Thyroid gland (tissue), 4 donors: ENCODE measurements at places on chromosomes 2 and 18. TPM values are rescaled to one million over a fixed set of nuclear protein-coding genes. Genes with fewer than 3 reads are reported as not detected.

GRCh38 chr18:32437100-32437834, 33.4 kb downstream of the GAREM1 start:
- no peaks in the 10 kb centered on the region for H3K4me1 ChIP-seq
- DNase-seq: no peak
- no peaks in the 10 kb centered on the region for H3K36me3 ChIP-seq
- no peaks in the 10 kb centered on the region for H3K27me3 ChIP-seq

DNA sequence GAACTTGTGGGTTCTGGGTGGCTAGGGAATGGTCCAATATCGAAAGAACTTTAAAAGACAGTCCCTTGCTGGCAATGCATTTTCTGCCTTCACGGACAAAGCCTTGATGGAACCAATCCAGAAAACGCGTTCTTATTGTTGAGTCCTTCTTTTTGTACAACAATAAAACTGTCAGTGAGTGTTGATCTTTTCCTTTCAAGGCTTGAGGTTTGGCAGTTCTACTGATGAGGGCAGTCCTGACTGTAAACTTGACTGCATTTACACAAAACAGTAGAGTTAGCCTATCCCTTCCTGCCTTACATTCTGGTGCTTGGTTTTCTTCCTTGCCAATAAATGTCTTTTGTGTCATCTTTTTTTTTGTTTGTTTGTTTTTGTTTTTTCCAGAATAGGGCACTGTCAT, 2.5 kb upstream of the UGT1A7 start:
- H3K36me3 ChIP-seq: no peaks in the 10 kb centered on the region
- no peaks in the 10 kb centered on the region for H3K4me1 ChIP-seq
- DNase-seq: no peak
- H3K27me3 ChIP-seq: no peaks in the 10 kb centered on the region
- H3K4me3 ChIP-seq: no peak overlapping the region
- H3K27ac ChIP-seq: no peak overlapping the region

DNA sequence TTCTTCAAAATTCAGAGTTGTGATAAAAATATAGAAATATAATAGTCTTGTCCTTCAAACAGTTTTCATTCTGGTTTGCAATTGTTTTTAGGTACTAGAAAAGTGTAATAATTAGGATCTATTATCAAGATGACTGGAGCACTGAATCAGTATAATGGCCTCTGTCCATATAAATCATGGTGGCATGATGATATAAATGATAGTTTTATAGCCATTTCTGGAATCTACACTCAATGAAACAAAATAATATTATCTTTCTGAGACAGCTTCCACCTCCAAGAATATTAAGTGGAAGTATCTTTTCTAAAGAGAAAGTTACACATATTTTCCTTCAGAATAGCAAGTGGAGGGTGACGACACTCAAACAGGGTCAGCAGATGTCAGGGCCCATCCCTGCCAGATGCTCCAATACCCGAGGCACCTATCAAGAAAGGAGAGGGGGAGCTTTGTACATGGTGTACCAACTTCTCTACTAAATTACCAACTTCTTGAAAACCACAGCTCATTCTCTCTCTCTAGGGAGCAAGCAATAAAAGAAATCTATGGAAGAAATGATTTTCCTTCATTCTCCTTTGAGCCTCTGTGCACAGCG, 882.7 kb upstream of the CHAC2 start:
- no peak for DNase-seq
- no peaks in the 10 kb centered on the region for H3K27me3 ChIP-seq

DNA sequence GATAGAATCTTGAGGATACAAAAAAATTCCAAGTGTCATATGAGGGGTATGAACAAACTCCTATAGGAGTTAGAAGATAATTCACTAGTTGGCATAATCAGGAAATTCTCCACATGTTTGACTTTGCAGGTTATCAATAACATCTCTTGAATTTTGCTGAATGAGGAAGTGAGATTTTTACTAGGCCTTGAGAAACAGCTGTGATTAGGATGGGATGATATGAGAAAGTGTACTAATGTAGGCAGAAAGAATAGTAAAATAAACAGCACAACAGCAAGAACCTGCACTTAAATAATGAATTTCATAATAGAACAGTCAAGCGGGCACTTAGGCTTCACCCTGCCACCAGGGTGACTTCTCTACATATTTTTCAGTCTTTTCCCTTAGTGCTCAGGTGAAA, 570.8 kb upstream of the CRIM1 start:
- no peaks in the 10 kb centered on the region for H3K4me1 ChIP-seq
- no peak for DNase-seq
- no peaks in the 10 kb centered on the region for H3K36me3 ChIP-seq
- H3K4me3 ChIP-seq: no peak overlapping the region
- H3K27me3 ChIP-seq: no peaks in the 10 kb centered on the region
- H3K27ac ChIP-seq: no peak overlapping the region

GRCh38 chr2:69449906-69450305, 12.7 kb upstream of the NFU1 start:
- no peak overlapping the region for H3K27ac ChIP-seq
- no peaks in the 10 kb centered on the region for H3K36me3 ChIP-seq
- DNase-seq: no peak
- no peak overlapping the region for H3K4me3 ChIP-seq

GRCh38 chr2:160367887-160368286, 125.7 kb downstream of the RBMS1 start:
- H3K4me1 ChIP-seq: peaks cover 53% of the 10 kb centered on the region
- no peak overlapping the region for H3K27ac ChIP-seq
- DNase-seq: no peak
- no peaks in the 10 kb centered on the region for H3K36me3 ChIP-seq

- no peak overlapping the region for H3K4me3 ChIP-seq
- H3K27ac ChIP-seq: no peak overlapping the region
- H3K4me1 ChIP-seq: peaks cover 23% of the 10 kb centered on the region
- no peaks in the 10 kb centered on the region for H3K27me3 ChIP-seq
- H3K36me3 ChIP-seq: no peaks in the 10 kb centered on the region
- no peak for DNase-seq
Observed at GRCh38 chr2:236674646-236675045, 105.0 kb downstream of the ACKR3 start.

DNA sequence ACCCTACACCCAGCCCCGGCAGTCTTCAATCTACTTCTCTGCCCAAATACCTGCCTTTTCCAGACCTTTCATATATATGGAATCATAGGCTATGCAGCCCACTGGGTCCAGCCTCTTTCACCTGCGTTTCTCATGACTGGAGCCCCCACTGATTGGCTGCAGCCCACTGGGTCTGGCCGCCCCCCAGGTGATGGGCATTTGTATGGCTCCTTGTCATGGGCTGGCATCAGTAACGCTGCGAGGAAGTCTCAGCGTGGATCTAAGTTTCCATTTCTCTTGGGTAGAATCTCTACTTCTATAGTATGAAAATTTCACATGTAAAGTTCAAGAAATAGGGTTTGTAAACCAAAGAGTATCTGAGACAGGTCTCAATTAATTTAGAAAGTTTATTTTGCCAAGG, 281.9 kb downstream of the NDUFA10 start:
- H3K36me3 ChIP-seq: no peaks in the 10 kb centered on the region
- no peaks in the 10 kb centered on the region for H3K4me1 ChIP-seq
- H3K27ac ChIP-seq: no peak overlapping the region
- H3K4me3 ChIP-seq: no peak overlapping the region
- no peaks in the 10 kb centered on the region for H3K27me3 ChIP-seq
- no peak for DNase-seq

- H3K27ac ChIP-seq: no peak overlapping the region
- H3K36me3 ChIP-seq: no peaks in the 10 kb centered on the region
- H3K4me3 ChIP-seq: no peak overlapping the region
Observed at GRCh38 chr2:18456026-18456425, 104.4 kb downstream of the RDH14 start.

DNA sequence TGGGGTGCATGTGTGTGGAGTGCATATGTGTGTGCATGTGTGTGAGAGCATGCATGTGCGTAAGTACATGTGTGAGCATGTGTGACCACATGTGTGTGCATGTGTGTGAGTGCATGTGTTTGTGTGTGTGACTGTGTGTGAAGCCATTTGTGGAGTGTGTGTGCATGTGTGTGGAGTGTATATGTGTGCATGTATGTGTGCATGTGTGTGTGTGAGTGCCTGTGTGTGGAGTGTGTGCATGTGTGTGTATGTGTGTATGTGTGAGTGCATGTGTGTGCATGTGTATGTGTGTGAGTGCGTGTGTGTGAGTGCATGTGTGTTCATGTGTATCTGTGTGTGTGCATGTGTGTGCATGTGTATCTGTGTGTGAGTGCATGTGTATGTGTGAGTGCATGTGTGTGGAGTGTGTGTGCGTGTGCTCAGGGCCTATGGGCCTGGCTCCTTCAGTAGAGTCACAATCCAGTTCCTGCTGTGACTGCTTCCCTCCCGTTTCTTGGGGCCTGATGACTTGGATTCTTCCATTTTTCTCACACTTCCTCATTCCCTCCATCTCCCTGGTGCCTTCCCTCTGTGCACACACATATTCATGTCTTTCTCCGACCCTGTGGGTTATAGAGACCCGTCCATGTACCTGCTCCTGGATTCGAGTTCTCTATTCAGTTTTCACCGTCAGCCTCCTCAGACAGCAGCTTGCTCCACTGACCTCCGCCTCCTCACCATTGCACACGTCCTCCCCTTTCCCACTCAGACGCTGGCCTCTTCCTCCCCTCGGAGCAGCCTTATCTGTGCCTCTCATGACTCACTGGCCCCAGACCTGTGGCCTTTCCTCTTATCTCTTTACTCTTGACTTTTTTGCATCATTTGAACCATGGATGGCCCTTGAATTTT, 25.2 kb downstream of the TOGARAM2 start:
- no peaks in the 10 kb centered on the region for H3K4me1 ChIP-seq
- no peaks in the 10 kb centered on the region for H3K27me3 ChIP-seq
- H3K27ac ChIP-seq: no peak overlapping the region
- H3K4me3 ChIP-seq: no peak overlapping the region
- DNase-seq: no peak

Gene FBXO15
- total RNA-seq: 0.54 TPM
